ENCODE measurements at places on chromosomes 3 and 15. TPM values are rescaled to one million over a fixed set of nuclear protein-coding genes. Genes with fewer than 3 reads are reported as not detected.

The PLSCR5 gene
- not detected for total RNA-seq

The GOLGA8T gene
- not detected for total RNA-seq

The LSM3 gene
- 12.9 TPM for total RNA-seq

The MGLL gene
- total RNA-seq: 16.7 TPM

Measured in activated B cell treated with CpG ODN at 0.5 μM for 24 hours (primary cell).